ENCODE measurements at places on chromosomes 7 and 10. TPM values are rescaled to one million over a fixed set of nuclear protein-coding genes. Genes with fewer than 3 reads are reported as not detected.

Gene CH25H
- not detected for total RNA-seq

Gene SPACDR
- total RNA-seq: 1.6 TPM

DNA sequence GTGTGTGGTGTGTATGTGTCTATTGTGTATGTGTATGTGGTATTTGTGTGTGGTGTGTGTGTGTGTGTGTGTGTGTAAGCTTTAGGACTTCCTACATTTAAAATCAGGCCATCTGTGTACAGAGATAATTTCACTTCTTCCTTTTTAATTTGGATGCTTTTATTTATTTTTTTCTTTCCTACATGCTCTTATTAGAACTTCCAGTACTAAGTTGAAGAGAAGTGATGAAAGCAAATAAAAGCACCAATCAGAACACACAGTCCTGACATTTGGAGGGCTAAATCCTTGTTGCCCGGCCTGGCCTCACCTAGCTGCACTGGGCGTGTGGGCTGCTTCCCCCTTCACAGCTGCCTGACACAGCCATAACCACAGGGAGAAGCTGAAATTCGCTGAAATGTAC, 3.8 kb upstream of the MRC1 start:
- DNase-seq: no peak

- no peak for DNase-seq
Measured at GRCh38 chr10:103765168-103765567, 90.2 kb downstream of the SH3PXD2A start.

- no peak for DNase-seq
Measured at GRCh38 chr10:90998733-90999511, 78.0 kb upstream of the ANKRD1 start.

Gene ADRA2A
- total RNA-seq: 0.11 TPM

Data from cardiac muscle cell (in vitro differentiated cells and primary cell).